ENCODE measurements at places on chromosomes 16 and 17.
A peak's percentile ranks its signal among the peaks of the same experiment; 100 is the strongest.

DNA sequence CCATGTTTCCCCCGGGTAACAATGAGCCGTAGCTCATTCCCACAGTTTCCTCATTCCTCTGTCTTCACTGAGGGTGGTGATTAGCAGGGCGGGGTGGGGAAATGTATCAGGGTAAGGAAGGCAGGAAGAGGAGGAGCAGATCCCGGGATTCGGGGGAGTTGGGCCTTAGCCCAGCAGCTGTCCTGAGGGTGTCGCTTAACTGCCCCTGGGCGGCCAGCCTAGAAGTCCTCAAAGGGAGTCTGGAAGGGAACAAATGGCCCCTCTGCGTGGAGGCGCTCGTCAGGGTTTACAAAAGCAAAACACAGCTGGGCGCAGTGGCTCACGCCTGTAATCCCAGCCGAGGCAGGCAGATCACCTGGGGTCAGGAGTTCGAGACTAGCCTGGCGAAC is 14.3 kb downstream of the MLYCD start:
- DNase-seq = no peak

- DNase-seq = no peak
Observed at GRCh38 chr16:80973991-80974390, 32.7 kb downstream of the CMC2 start.

GRCh38 chr17:8300226-8300625 is 5.0 kb upstream of the SLC25A35 start:
- DNase-seq = no peak

- DNase-seq = peak; percentile 79
Observed at GRCh38 chr17:42135664-42136653, 13.4 kb downstream of the HSPB9 start.

GRCh38 chr16:70778901-70779309 is 22.1 kb downstream of the VAC14 start:
- peak; percentile 72 for DNase-seq

DNA sequence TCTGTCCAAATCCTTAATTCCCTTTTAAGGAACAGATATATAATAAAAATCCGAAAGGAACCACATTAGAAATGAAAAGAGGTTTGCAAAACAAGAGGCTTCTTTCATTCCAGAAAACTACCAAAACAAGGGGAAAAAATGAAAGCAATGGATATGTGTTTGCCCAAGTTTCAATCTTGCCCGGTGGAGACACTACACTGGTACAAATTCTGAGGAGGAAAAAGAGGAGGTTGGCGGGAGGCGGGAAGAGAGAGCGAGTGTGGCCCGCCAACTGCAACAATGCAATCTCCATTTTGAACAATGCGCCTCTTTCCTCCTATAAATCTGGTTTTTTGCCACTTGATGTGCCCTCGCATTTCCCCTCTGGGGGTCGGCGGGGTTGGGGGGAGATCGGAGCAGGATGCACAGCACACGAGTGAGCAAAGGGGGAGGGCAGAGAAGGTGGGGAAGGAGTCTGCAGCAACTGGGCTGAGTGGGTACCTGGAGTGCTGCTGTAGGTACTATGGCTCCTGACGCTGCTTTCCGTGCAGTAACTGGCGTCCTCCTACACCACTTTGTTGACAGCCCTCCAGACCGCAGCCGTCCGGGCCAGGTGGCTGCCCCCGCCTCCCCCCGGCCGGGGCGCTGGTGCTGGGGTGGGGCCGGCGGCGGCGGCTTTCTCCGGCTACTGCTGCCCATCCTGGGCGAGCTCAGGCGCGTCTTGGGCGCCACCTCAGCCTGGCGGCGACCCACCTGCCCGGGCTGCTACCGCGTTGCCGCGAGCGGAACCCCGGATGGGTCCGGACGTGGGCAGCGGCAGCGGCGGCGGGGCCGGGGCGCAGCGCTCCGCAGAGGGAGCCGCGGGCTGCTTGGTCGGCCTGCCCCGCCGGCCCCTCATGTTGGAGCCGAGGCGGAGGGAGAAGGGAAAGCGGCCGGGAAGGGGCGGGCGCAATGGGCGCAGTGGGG is 93.8 kb upstream of the PLEKHM1 start:
- peak; percentile 75 for DNase-seq

- DNase-seq = no peak
Observed at GRCh38 chr16:3180445-3180878, 7.5 kb upstream of the OR1F1 start.

- DNase-seq = no peak
Observed at GRCh38 chr17:34167354-34167753, 87.7 kb upstream of the CCL2 start.

- no peak for DNase-seq
Observed at GRCh38 chr17:62989501-62989900, 23.5 kb downstream of the TANC2 start.

DNA sequence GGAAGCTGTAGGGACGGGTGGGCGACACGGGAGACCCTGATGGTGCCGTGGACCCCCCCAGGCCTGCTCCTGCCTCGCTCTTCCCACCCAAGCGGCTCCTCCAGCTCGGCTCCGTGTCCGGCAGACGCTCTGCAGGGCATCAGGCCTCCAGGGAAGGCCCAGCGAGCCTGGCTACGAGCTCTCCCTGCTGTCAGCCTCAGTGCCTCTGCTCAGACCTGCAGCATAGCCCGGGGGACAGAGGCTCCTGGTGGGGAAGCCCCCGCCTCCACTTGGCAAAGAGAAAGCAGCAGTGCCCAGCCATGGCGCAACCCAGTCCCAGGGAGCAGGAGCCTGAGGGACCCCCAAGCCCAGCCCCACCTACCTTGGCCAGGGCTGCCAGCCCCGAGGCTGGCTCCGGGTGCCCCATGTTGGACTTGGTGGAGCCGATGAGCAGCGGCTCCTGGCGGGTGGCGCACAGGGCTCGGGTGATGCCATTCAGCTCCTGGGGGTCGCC is 5.9 kb downstream of the FASN start:
- no peak for DNase-seq

- no peak for DNase-seq
Observed at GRCh38 chr16:68238029-68238345, 2.1 kb upstream of the ESRP2 start.

DNA sequence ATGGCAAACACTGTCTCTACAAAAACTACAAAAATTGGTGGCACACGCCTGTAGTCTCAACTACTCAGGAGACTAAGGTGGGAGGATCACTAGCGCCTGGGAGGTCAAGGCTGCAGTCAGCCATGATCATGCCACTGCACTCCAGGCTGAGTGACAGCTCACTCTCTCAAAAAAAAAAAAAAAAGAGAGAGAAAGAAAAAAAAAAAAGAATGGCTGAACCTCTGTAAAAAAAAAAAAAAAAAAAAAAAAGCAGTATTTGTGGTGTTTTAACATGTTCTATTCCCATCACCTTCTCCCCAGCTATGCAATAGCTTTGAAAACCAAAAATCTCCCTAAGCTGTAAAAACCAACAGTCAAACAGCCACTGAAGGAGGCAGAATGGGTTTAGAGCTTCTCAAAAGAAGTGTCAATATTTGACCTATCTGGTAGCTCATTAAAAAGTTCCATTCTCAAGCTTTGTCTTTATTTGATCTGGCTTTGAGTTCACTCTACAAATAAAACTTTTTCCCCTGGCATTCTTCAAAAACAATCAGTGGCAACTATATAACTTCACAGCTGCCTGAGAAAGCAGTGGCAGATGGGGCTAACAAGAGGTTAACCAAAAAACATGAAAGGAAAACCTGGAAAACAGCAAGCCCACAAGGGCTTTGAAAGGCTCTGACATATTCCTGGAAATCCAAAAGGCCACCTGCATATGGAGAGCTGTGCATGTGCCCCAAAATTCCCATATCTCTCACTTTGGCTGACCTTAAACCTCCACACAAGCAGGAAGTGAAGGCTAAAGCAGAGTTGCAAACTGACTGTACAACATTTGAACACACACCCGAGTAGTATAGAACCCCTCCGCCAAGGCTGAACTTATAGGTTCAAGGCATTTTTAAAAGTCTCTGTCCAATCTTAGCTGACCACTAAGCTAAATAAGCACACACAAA is 36.0 kb downstream of the USP32 start:
- no peak for DNase-seq

DNA sequence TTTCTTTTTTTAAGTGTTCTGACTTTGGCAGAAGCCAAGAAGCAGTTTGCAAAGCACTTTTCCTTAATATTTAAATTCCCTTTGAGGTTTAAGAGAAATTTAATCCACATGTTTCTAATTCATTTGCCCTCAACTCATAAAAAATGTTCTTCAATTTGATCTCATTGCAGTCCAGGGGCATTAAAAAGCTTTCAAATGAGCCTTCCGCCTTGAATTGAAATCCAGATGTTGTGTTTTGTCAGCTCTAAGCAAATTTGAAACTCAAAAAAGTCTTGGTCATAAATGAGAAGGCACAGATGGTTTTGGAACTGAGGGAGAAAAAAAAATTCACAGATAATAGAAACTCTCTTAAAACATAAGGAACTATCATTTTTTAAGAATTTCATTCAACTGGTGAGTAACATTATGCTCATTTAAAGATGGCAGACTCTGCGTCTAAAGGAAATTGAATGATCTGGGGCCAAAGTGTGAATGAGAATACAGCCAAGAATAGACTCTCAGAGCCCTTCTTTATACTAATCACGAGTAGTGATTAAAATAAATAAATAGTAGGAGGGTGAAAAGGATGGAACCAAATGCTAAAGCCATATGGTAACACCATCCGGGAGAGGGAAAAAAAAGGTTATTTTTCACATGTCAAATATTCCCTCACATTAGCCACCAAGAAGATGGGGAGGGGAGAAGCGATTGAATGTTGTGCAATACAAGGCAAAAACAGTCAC is 1304.7 kb downstream of the CDH8 start:
- DNase-seq = no peak

DNA sequence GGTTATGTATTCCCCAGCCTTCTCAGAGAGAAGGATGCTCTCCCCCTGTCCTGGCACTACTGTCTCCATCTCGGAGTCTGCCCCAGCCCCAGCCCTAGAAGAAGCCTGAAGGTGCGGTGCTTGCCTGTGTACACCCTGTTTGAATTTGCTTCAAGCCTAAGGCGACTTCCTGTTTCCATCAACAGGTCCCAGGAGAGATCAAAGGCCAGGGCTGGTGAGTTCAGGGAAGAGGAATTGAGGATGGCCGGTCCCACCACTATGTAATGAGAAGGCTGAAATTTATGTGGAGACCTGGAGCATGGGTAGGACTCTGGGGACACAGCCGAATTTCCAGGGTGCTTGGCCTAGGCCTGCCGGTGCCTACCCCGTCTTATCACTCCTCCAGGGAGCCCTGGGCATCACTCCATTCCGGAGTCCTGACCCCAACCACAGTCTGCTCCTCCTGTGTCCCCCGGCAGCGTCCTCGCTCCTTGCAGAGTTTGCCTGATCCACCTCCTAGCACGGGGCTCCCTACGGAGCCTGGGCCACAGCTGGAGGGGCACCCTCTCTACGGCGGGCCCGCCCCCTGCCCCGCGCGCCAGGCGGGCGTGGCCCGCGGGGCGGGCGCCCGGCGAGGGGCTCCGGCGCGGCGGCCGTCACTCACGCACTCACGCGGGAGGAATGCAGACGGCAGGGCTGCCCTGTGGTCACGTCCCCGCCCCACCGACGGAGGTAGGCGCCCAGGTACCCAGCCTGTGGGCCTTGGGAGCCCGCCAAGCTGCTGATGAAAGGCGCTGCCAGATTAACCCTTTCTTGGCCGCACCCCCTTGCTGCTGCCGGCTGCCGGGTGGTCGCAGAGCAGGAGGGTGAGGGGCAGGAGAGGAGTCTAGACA is 53.8 kb upstream of the TAC4 start:
- no peak for DNase-seq

- DNase-seq = peak; percentile 38
Observed at GRCh38 chr17:67759355-67760171, 41.8 kb downstream of the NOL11 start.

GRCh38 chr16:55671206-55671973 is 15.6 kb downstream of the SLC6A2 start:
- no peak for DNase-seq

DNA sequence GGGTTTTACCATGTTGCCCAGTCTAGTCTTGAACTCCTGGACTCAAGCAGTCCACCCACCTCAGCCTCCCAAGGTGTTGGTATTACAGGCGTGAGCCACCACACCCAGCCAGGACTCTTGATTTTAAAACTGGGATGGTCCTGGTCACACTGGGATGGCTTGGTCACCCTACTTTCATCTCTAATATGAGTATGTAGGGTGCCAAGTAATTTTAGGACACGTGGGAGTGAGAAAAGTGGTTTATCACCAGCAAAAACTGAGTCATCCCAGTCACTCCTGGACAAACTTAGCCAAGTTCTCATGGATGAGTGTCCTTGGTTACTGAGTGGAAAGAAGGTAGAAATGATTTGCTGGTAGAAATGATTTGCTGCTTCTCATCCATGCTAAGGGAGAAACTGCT is 9.9 kb downstream of the CLEC19A start:
- DNase-seq = no peak

DNA sequence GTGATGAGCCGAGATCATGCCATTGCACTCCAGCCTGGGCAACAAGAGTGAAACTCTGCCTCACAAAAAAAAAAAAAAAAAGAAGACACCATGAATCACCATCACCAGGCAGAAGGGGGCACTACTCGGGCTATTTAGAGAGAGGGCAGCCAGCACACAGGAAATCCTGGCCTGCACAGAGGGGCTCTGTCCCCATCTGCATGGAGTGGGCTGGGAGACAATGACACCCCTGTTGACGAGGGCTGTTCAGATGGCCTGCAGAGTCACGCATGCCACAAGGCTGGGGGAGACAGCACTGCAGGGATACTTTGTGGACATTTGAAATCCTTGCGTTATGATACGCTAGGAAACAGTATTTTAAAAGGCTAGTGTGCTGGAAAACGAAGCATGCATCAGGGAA is 48.3 kb downstream of the CUEDC1 start:
- no peak for DNase-seq

GRCh38 chr17:81058263-81058871 is 23.4 kb downstream of the BAIAP2 start:
- no peak for DNase-seq

GRCh38 chr16:1980030-1980769 is 1.1 kb downstream of the NOXO1 start:
- no peak for DNase-seq

DNA sequence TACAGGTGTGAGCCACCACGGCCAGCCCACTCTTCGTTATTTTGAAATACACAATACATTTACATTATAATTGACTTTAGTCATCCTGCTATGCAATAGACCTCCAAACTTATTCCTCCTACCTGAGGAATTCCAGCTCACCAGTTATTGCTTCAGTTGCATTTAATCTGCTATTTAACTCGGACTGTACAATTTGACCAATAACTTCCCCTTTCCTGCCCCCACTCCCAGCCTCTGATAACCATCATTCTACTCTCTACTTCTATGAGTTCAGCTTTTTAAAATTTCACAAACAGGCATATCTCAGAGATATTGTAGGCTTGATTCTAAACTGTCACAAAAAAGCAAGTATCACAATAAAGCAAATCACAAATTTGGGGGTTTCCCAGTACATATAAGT is 157.0 kb downstream of the COPRS start:
- no peak for DNase-seq

- DNase-seq = no peak
Observed at GRCh38 chr17:52026075-52026474, 132.4 kb downstream of the CA10 start.

GRCh38 chr16:30137897-30138296 is 14.9 kb upstream of the MAPK3 start:
- no peak for DNase-seq

DNA sequence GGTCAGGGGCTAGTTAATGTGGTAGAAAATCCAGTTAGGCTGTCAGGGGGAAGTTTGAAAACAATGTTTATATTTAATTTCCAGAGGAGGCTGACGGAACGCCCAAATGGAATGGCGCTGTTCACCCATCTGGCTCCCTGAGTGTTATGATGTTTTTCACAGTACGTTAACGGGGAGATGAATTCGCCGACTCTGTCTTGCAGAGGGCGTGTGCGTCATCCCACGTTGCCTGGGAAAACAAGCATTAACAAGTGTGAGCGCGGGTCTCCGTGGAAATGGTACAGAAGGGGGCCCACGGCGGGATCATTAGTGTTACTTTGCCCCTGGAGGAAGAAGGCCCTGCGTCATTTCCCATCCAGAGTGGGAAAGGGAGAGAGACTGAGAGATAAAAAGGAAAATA is 29.6 kb downstream of the RGS9 start:
- no peak for DNase-seq
